Neural cell (in vitro differentiated cells): ENCODE measurements at places on chromosomes 5 and 9. TPM values are rescaled to one million over a fixed set of nuclear protein-coding genes. Genes with fewer than 3 reads are reported as not detected.

Gene CPEB4
- 37.9 and 42.2 TPM in 2 replicates for polyA plus RNA-seq

Gene ATP6V1G1
- 699 and 802 TPM in 2 replicates for polyA plus RNA-seq

Gene SPATA31E1
- polyA plus RNA-seq: not detected in 2 replicates

Gene FBLL1
- polyA plus RNA-seq: 63.7 and 79.6 TPM in 2 replicates

Gene ZNF483
- polyA plus RNA-seq: 2.9 and 4.2 TPM in 2 replicates

Gene ARL14EPL
- 0.24 TPM in 1 of 2 replicates, not detected in the other for polyA plus RNA-seq

Gene STC2
- 0.09 and 0.26 TPM in 2 replicates for polyA plus RNA-seq

Gene PCDHGA6
- polyA plus RNA-seq: 0.09 TPM in 1 of 2 replicates, not detected in the other

Gene LRRC19
- not detected in 2 replicates for polyA plus RNA-seq

Gene CYSRT1
- 1.3 and 3.3 TPM in 2 replicates for polyA plus RNA-seq

Gene MAMDC4
- 13.1 and 23.6 TPM in 2 replicates for polyA plus RNA-seq

Gene LEAP2
- 1.1 and 1.6 TPM in 2 replicates for polyA plus RNA-seq

Gene SLC34A3
- 0.12 and 0.27 TPM in 2 replicates for polyA plus RNA-seq

Gene GPR21
- polyA plus RNA-seq: 2.2 and 7.2 TPM in 2 replicates

Gene INVS
- 11.3 and 12.3 TPM in 2 replicates for polyA plus RNA-seq

Gene PAEP
- not detected in 2 replicates for polyA plus RNA-seq

Gene BARHL1
- not detected in 2 replicates for polyA plus RNA-seq

Gene COL15A1
- 2.8 and 3.4 TPM in 2 replicates for polyA plus RNA-seq

Gene DRD1
- 0.33 and 0.72 TPM in 2 replicates for polyA plus RNA-seq

Gene EDIL3
- polyA plus RNA-seq: 6.1 and 7.4 TPM in 2 replicates

Gene FXN
- 3.5 and 7.3 TPM in 2 replicates for polyA plus RNA-seq

Gene FAM153A
- polyA plus RNA-seq: not detected in 2 replicates

Gene HEMGN
- not detected in 2 replicates for polyA plus RNA-seq

Gene PCDHA8
- 0.66 and 1.4 TPM in 2 replicates for polyA plus RNA-seq

Gene CETN3
- 87.8 and 116 TPM in 2 replicates for polyA plus RNA-seq

Gene C9orf78
- polyA plus RNA-seq: 69.5 and 91.3 TPM in 2 replicates

Gene CAMK2A
- polyA plus RNA-seq: 61.7 and 73.9 TPM in 2 replicates

Gene SV2C
- polyA plus RNA-seq: 0.45 and 0.88 TPM in 2 replicates

Gene ABCA1
- polyA plus RNA-seq: 5.1 and 5.2 TPM in 2 replicates

Gene IFNA13
- polyA plus RNA-seq: not detected in 2 replicates

Gene KCNV2
- not detected in 2 replicates for polyA plus RNA-seq
